ENCODE measurements at places on chromosomes 1 and 21. TPM values are rescaled to one million over a fixed set of nuclear protein-coding genes. Genes with fewer than 3 reads are reported as not detected.

The AJAP1 gene
- not detected for total RNA-seq

GRCh38 chr1:115218699-115219098, 119.3 kb downstream of the NGF start:
- DNase-seq, result no peak

- DNase-seq, result no peak
Observed at GRCh38 chr1:93798291-93798690, 80.7 kb downstream of the DNTTIP2 start.

GRCh38 chr1:36913484-36914060, 120.7 kb downstream of the GRIK3 start:
- no peak for DNase-seq

The RXFP4 gene
- 11.6 TPM for total RNA-seq

The LAMB3 gene
- 124 TPM for total RNA-seq

GRCh38 chr1:116066868-116067565, 44.2 kb upstream of the MAB21L3 start:
- DNase-seq, result no peak

- DNase-seq, result no peak
Observed at GRCh38 chr1:235008239-235008638, 120.4 kb downstream of the TOMM20 start.

The TRAF3IP3 gene
- 2.4 TPM for total RNA-seq

The FAM151A gene
- 5.2 TPM for total RNA-seq

- DNase-seq, result peak; percentile 62
Observed at GRCh38 chr1:227428803-227429202, 110.5 kb upstream of the CDC42BPA start.

All from transverse colon (tissue), 4 donors.